ENCODE measurements at places on chromosomes 2 and 18. TPM values are rescaled to one million over a fixed set of nuclear protein-coding genes. Genes with fewer than 3 reads are reported as not detected.

The ERBB4 gene
- polyA plus RNA-seq, result not detected

- DNase-seq, result no peak
Observed at GRCh38 chr2:42298132-42298531, 62.9 kb downstream of the COX7A2L start.

GRCh38 chr18:35753306-35753910 is 171.9 kb downstream of the GALNT1 start:
- DNase-seq, result no peak

DNA sequence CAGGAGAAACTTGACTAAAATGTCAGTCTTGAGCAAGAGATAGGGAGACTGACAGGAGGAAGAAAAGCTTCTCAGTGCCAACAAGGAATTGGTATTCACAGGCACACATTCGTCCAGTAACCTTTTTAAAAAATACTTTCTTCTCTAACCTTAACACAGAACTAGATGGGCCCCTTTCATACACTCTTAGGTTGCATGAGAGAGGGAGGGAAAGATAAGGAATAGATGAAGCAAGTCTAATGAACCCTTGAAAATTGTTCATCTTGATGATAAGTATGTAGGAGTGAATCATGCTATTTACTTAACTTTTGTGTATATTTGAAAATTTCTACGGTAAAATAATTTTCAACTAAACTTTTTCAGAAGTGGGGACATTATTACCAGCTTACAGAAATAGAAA is 42.0 kb upstream of the CCDC88A start:
- no peak for DNase-seq

DNA sequence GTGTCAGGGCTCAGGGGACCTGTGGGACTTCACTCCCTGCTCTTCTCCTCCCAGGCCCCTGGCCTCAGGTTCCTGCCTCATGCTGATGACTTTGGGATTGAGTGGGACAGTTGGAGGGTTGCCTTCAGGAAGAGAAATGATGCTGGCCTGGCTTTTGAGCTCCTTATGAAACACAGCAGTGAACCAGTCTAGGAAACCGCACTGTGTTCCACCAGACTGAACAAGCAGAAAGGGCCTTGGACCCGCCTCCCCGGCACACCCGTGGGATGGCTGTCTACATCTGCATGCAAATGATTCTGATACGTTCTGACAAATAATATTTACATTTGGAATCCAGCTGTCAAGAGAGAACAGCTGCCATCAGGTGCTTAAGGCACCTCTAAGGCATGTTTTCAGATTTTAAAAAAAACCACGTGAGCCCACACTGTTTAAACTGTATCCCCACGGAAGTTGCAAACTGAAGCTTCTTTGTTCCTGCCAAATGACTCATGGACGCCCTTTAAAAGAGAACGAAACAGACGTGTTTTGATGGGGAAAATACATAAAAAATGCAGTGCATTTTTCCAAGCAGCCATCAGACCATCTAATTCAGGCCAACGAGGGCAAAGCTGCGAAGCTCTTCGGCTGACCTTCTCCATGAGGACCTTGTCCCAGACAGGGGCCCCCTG is 27.6 kb upstream of the ASAP2 start:
- peak; percentile 52 for DNase-seq

GRCh38 chr2:200135082-200135481 is 171.4 kb upstream of the SPATS2L start:
- DNase-seq, result no peak

GRCh38 chr2:159561786-159562185 is 54.6 kb downstream of the BAZ2B start:
- no peak for DNase-seq

Measured in BJ (cell line).